Ovary (tissue), 10 donors: ENCODE measurements at places on chromosomes 6 and 20.

- DNase-seq = no peak
Observed at GRCh38 chr6:85421181-85421580, 28.7 kb upstream of the NT5E start.

- DNase-seq = no peak
Observed at GRCh38 chr6:168472363-168472762, 31.4 kb downstream of the SMOC2 start.

DNA sequence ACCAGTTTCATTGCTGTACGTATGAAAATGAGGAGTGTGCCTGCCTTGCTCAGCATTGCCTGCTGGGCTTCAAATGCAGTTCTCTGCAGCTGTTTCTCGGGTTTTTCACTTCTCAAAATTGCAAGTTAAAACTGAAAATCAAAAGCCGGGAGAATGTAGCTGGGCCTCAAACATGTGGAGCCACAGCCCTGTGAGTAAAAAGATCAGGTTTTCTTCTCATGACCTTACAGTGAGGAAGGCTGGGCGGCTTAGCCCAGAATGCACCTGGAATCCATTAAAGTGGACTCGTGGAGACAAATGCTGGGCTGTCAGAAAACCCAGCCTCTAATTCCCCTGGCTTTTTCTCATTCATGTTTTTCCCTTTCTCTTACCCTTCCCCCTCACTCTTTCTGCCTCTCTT is 34.4 kb downstream of the DSE start:
- DNase-seq = no peak

DNA sequence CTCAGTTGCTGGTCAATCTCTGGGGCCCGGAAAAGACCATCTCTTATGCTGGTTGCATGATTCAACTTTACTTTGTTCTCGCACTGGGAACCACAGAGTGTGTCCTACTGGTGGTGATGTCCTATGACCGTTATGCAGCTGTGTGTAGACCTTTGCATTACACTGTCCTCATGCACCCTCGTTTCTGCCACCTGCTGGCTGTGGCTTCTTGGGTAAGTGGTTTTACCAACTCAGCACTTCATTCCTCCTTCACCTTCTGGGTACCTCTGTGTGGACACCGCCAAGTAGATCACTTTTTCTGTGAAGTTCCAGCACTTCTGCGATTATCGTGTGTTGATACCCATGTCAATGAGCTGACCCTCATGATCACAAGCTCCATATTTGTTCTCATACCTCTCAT is 4.3 kb downstream of the OR2J3 start:
- DNase-seq = no peak

- peak; percentile 11 for DNase-seq
Observed at GRCh38 chr6:41672816-41673703, 34.8 kb downstream of the MDFI start.

DNA sequence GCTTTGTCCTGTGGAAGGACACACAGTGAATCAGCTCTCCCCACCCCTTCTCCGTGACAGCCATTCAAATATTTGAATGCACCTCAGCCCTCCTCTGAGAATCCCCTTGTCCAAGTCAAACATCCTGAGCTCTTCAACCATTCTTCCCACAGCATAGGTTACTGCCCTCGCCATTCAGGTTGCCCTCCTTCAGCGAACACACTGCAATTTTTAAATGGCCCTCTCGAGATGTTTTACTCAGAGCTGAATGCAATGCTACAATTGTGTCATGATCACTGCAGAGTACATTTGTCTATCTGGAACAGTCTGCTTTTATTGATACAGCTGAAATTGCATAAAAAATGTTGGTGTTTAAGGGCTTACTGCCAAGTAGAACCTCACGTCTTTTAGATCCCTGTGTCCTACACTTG is 48.9 kb downstream of the SLC2A12 start:
- no peak for DNase-seq

- DNase-seq = no peak
Observed at GRCh38 chr6:50851049-50851845, 32.6 kb downstream of the TFAP2B start.

GRCh38 chr20:10167594-10167993 is 51.0 kb upstream of the SNAP25 start:
- no peak for DNase-seq

DNA sequence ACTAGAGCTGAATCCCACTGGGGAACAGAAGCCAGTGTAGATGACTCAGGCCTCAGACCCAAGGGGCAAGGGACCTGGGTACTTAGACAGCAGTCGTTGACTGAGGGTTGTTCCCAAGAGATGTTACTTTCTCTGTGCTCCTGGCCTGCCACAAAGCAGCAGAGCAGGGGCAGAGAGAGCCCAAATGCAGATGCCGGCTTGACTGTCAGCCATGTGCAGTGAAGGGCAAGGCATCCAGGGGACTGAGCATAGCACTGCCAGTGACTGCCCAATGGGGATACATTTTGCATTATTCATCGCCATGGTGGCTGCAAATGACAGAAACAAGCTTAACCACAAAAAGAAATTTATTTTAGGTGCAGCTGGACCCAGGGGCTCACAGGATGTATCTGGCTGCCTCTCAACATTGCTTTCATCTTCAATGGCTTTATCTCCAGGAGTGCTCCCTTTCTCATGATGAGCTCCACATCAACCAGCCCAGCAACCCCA is 7.6 kb upstream of the TP53RK start:
- no peak for DNase-seq

DNA sequence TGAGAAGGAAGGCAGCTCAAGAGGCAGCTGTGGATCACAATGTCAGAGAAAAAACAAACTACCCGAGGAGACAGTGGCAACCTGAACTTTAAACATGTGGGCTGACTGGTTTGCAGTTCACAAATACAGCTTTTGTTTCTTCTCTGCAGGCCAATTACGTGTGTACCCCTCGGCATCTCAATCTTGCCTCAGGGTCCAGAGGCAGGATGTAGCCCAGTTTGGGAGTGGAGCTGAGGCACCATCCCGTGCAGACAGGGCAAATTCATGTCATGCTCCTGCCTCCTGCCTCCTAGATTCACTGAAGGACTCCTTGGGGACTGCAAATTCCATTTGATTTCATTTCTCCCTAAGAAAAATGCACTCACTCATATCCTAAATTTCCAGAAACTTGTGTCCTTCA is 94.2 kb upstream of the KCNK16 start:
- no peak for DNase-seq

- DNase-seq = no peak
Observed at GRCh38 chr6:56927538-56928453, 27.1 kb upstream of the BEND6 start.

- DNase-seq = no peak
Observed at GRCh38 chr6:36378243-36378920, 9.1 kb downstream of the ETV7 start.

- no peak for DNase-seq
Observed at GRCh38 chr20:57548177-57549058, 12.5 kb upstream of the PCK1 start.

- no peak for DNase-seq
Observed at GRCh38 chr6:154995254-154996015, at the start of gene TIAM2. Gene TIAM2, plus strand, starts transcription at chr6:154995315. Its CDS starts 133,909 bp downstream, at chr6:155129224.
